ENCODE measurements at places on chromosomes 6 and 20.

- DNase-seq, result no peak
Observed at GRCh38 chr6:38131527-38131965, 312.0 kb downstream of the ZFAND3 start.

DNA sequence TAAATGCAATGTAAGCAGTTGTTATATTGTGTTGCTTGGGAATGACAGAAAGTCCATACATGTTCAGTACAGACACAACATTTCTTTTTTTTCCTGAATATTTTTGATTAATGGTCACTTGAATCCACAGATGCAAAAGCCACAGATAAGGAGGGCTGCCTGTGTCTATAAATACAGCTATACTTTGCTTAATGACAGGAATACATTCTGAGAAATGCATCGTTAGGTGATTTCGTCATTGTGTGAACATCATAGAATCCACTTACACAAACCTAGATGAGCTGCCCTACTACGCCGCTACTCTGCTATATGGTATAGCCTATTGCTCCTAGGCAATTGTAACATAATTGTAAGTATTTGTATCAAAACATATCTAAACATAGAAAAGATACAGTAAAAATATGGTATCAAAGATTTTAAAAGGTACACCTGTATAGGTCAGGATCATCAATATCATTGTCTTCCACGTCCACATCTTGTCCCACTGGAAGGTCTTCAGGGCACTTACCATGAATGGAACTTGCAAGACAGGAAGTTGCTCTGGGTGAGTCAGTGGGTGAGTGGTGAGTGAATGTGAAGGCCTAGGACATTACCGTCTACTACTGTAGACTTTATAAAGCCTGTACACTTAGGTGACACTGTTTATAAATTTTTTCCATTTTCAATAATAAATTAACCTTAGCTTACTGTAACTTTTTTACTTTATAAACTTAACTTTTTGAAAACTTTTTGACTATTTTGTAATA, 27.9 kb upstream of the POPDC3 start:
- DNase-seq, result no peak

- DNase-seq, result no peak
Observed at GRCh38 chr6:122184401-122184827, 215.0 kb upstream of the HSF2 start.

GRCh38 chr6:154921482-154921881, 73.6 kb upstream of the TIAM2 start:
- DNase-seq, result no peak

GRCh38 chr20:50844430-50845100, 49.7 kb downstream of the BCAS4 start:
- no peak for DNase-seq

DNA sequence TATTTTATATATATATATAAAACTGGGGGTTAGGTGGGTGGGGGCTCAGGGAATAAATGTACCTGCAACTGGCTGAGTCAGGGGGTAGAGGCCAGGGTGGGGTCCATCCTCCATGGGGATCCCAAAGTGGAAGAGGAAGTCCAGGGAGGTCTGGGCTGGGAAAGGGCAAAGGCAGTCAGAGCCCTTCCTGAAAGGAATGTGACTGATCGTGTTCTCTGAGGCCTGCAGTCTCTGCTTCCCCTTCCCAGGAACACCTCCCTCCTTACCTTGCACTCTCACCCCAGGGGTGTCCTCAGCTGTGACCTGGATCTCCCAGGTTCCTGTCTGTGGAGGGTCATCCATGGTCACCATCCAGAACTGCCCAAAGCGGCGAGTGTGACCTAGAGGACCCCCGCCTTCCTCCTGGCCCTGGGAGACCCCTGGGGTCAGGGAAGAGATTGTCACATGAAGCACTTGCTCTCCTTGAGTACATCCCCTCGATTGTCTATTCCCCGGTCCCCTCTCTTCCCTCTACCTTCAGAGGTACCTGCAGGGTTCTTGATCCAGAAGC, 4.7 kb downstream of the SAPCD1 start:
- peak; percentile 32 for DNase-seq

- DNase-seq, result no peak
Observed at GRCh38 chr20:227439-228105, 514 bp downstream of the DEFB129 start.

DNA sequence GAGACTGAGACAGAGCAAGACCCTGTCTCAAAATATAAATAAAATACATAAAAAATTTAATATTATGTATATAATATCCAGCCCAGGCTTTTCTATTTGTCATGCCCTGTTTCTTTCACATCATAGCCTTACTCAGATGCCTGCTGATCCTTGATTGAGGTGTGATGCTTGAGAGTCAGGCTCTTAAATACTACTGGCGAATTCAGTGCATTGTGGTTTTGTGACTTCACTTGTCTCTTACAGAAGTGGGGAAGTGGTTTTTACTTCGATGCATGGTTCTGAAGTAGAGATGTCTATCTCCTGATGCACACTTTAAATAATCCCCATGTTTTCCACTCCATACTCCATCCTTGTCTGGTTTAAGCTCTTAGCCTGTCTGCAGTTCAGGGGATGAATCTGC, 29.1 kb downstream of the ASXL1 start:
- no peak for DNase-seq

GRCh38 chr6:44731485-44732095, 344.1 kb downstream of the CDC5L start:
- no peak for DNase-seq

DNA sequence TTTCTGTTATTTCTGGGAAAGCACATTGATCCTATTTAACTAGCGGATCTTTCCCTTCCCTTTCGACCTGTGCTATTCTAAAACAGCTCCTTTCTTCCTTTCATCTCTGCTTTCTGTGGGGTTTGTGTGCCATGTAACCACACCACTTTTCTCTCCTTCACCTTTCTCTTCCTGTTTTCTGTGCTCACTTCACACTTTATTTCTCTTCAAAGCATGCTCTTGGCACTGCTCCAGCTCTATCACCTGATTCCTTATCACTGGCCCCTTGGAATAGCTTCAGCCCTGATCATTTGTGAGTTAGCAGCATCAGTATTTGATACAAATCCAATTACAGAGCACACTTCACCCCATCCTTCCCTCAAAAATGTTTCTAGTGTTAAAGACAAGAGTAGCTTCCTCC, 8.1 kb upstream of the METTL24 start:
- no peak for DNase-seq

DNA sequence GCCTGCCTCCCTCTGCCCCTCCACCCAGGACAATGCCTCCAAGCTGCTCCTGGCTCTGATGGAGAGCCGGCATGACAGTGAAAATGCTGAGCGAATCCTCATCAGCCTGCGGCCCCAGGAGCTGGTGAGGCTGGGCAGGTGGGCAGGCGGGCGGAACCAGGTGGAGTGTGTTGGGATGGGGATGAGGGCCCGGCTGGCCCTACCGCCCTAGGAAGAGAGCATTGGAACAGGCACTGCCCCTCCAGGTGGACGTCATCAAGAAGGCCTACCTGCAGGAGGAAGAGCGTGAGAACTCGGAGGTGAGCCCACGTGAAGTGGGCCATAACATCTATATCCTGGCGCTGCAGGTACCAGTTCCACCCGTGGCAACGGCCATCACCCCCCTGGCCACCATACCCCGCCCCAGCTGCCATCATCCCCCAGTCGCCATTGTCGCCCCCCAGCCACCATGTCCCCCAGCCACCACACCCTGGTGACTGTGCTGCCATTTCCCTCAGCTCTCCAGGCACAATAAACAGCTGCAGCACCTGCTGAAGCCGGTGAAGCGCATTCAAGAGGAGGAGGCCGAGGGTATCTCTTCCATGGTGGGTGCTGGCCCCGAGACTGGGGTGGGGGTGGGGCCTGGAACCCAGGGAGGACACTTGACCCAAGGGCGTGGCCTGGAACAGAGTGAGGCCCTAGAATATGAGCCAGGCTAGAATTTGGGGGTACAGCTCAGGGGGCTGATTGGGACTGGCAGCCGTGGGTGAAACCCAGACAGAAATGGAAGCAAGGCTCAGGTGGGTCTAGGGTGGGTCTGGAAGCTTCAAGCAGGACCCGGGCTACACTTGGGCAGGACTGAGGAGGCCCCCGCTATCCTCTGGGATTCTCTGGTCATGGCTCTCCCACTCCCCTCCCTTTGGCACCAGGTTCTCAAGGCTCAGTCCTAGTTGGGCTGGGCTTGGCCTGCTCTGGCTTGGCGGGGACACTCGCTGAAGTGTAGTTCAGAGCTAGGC, 24.2 kb downstream of the UQCC2 start:
- no peak for DNase-seq

DNA sequence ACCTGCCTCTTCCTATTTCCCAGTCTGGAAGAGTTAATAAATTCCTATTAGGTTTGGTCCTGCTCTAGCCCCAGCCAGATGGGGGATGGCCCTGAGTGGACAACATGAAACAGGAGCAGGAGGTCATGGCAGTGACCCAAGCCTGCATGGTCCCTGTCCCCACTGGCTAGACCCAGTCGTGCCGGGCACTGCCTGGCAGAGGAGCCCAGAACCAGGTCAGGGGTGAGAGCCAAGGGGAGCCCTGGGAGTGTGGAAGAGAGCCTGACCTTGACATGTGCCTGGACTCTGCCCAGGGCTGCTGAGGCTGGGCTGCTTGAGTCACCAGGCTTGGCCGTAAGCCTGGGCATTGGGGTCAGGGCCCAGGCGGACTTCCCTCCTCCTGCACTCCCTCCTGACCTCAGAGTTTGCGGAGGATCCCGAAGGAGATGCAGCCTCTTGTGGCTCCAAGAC, 3.6 kb downstream of the AVP start:
- DNase-seq, result no peak

DNA sequence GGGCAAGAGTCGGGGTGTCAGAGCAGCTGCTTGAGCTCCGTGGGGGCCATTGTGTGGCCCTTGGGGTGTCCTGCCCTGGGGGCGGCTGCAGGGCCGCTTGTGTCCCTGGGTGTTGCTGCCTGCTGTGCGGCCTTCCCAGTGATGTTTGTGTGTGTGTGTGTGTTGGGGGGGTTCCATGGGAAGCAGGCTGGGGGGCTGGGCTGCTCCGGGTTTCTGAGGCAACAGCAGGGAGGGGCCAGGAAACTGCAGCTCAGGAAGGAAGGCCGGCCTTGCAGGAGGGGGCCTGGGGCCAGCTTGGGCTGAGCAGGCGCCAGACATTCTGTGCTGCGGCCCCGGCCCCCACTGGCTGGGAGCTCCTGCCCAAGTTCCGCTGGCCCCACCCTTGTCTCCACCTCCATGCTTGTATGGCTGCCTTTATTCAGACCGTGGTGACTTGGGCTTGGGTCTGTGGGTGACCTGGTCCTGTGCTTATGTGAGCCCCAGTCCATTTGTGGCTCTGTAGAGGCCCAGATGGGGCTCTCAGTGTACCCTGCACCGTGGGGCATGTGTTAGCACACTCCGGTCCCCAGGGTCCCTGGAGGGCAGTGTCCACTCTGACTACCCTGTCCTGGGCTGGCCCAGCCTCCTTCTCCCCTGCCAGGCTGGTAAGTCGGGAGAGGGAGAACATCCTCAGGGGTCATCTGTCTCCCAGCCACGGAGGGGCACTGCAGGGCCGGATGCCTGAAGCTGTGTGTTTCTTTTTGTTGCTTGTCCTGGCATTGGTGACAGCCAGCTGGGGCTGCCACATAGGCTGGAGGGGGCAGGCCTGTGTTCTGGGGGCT, 4.6 kb upstream of the SOX18 start:
- DNase-seq, result peak; percentile 86

- DNase-seq, result peak; percentile 48
Observed at GRCh38 chr20:51335329-51335841, 207.1 kb downstream of the NFATC2 start.

DNA sequence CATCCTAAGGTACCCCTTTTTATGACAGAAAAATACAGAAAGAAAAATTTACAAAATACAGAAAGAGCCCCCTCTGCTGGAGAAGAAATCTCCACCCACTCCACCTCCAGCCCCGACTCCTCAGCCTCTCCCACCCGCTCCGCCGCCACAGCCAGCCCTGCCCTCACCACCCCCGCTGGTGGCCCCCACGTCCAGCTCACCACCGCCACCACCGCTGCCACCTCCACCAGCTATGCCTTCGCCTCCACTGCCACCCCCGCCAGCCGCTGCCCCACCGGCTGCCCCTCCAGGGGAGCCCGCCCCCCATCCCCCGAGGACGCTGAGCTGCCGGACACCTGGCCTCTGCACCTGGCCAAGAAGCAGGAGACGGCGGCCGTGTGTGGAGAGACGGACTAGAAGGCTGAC, 17.7 kb downstream of the WFDC2 start:
- DNase-seq, result peak; percentile 27

- DNase-seq, result no peak
Observed at GRCh38 chr6:153032255-153032882, 29.9 kb upstream of the MTRF1L start.

DNA sequence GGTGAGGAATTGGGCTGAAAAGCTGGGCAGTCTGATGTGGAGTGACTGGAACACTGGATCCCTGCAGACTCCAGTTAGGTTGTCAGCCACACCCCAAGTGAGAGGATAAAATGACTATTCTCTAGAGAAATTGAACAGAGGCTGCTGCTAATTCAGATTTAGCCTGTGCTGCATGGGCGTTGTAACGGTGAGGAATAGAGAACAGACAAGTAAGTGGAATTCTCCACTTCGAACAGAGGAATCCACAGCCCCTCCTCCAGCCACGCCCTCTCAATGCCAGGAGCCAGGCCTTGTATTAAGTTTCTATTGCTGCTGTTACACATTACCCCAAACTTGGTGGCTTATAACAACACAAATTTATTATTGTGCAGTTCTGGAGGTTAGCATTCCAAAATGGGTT, 109.3 kb downstream of the CFAP61 start:
- no peak for DNase-seq

DNA sequence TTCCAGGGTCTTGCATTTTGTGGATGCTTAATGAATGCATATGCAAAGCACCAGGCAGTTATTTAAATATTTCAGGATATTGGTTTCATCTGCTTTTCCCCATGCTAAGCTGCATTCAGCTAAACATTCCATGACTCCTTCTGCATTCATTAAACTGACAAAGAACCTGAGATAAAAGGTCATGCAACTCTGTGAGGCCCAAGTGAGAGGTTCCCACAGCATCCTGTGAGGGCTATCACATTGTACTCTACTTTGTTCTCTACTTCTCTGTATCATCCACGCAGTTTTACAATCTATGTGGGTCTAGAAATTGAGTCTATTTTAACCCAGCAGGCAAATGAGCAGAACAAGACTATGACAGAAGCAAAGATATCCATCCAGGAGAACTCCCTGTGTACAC, 86.4 kb upstream of the PRSS16 start:
- DNase-seq, result no peak

DNA sequence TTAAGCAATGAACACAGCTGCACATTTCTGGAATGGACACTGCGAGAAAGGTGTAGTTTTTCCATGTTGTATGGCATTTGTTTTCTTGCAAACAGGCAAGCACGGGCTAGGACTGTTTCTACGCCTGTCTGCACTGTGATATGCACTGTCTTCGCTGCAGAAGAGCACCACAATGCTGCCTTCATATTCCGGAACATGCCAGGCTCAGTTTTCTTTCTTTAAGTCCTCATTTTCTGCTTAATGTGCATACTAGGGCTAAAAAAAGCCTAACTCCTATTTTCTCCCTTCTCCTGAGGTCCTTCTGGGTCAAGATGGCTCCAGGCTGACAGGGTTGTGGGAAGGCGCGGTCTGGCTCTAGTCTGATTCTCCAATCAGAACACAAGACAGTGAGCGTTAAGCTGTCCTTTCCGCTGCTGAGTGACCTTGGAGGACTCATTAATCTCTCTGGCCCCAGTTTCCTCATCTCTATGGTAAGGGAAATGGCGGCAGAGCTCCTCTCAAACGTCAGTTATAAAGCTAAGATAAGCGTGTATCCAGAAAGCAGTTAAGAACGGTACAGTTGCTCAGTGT, 379.9 kb downstream of the C6orf118 start:
- no peak for DNase-seq
